ENCODE measurements at places on chromosomes 7 and 10.

DNA sequence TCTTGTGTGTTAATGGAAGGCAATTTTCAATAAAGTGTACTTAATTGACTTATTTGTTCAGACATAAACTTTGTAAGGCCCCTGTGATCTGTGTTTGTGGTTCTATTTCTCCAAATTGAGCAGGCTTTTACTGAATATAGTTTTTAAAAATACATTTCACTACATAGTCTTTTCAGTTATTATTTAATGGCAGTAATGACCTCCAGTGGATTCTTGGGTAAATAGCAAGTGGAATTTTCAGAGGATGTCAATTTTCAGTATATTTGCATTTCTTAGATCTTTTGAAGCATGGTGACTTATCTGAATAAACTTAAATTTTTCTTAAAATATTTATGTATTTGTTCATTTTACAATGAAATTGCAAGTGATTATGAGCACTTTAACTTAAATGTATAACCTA, 203.1 kb upstream of the PCLO start:
- DNase-seq, result no peak

DNA sequence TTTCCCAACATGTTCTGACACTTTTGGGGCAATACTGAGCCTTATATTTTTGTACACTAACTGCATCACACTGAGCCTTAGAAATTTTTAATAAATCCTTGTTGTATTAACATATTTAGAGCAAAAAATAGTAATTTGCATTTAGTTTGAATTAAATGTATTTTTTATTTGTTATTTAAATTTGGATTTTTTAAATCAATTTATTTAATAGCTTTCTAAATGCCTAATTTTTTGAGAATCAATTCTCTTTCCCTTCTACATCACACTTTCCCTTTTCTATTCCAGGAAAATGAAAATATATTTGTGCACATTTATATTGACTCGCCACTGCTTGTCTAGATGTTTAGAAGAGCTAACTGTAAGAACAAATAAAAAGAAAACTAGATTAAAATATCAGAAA, 414.6 kb upstream of the POM121L12 start:
- no peak for DNase-seq

GRCh38 chr10:98268694-98269431, 869 bp upstream of the LOXL4 start:
- DNase-seq, result no peak

DNA sequence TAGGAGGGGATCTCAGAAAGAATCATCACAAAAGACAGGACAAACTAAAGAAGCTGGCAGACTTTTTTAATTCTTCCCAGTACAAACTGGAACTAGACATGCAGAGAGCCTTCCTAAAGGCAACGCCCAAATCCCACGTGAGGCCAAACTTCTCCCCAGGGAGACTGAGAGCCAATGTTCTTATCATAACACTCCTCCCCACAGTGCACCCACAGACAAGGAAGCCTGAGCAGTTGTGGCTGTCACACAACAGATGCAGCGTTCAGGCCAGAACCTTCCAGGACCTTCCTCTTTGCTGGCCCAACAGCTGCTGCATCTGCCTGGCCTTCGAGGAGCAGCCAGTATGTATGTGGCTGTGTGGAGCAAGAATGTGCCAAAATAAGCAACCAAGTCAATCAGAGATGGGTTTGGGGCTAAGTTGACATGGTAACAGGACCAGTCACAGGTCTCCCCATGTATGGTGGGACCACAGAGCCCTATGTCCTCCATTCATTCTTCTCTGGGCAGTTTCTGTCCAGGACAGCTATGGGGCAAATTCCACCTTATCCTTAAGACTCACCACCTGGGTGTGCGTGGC, 34.9 kb downstream of the SRPK2 start:
- DNase-seq, result peak; percentile 81

DNA sequence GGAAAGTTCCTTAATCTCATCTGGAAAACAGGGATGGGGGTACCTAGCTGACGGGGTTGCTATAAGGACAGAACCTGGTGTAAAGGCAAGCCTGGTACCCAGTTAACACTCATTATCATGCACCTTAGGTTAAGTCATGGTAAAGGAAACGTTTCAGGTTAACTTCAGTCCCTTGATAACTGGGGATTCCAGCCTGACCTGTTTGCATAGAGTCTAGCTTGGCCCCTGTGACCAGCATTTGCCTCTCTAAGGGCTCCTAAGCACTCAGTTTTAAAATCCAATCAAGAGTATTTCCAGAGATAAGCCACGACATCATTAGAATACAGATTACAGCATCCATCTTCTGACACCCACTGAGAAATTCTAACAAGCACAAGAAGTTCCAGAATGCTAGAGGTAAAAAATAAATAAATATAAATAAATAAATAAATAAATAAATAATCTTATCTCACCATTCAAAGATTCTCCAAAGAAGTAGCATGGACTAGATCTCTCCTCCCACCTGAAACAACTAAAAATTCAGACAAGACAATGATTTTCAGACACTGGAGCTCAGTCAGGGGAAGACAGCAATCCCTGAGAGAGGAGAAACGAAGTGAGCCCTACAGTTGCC, 184.6 kb downstream of the KCNMA1 start:
- DNase-seq, result no peak

DNA sequence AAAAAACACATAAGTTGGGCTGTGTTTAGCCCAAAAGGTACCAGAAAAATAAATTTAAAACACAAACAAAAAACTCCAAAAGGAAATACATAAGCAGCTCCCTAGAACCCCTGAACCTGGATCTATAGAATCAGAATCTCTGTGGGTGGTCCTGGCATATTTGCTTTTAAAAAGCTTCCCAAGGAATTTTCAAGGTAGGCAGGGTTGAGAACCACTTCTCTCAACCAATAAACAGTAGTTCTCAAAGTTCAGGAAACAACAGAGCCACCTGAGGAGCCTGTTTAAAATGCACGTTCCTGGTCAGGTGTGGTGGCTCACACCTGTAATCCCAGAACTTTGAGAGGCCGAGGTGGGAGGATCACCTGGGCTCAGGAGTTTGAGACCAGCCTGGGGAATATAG, 12.5 kb downstream of the ATXN7L1 start:
- no peak for DNase-seq

GRCh38 chr7:55427800-55428199, 62.7 kb downstream of the LANCL2 start:
- DNase-seq, result no peak

DNA sequence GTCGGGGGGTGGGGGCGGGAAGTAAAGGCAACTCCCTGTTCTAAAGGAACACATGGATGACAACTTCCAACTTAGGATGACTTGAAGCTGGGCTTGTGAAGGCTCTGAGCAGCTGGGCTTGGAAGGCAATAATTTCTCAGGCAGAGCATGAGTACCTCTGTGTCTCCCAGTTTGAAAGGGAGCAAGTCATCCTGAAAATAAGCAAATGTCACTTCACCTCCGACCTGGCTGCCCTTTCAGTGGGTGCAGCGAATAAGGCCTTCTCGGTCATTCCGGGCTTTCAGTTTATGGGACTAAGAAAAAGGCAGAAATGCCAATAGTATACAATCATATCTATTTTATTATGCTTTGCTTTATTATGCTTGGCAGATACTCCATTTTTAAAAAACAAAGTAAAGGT, 15.3 kb upstream of the ADAMTS14 start:
- no peak for DNase-seq

- peak; percentile 7 for DNase-seq
Measured at GRCh38 chr7:64951250-64951848, 39.5 kb downstream of the ZNF117 start.

GRCh38 chr7:105337529-105337928, 51.2 kb downstream of the SRPK2 start:
- DNase-seq, result no peak

DNA sequence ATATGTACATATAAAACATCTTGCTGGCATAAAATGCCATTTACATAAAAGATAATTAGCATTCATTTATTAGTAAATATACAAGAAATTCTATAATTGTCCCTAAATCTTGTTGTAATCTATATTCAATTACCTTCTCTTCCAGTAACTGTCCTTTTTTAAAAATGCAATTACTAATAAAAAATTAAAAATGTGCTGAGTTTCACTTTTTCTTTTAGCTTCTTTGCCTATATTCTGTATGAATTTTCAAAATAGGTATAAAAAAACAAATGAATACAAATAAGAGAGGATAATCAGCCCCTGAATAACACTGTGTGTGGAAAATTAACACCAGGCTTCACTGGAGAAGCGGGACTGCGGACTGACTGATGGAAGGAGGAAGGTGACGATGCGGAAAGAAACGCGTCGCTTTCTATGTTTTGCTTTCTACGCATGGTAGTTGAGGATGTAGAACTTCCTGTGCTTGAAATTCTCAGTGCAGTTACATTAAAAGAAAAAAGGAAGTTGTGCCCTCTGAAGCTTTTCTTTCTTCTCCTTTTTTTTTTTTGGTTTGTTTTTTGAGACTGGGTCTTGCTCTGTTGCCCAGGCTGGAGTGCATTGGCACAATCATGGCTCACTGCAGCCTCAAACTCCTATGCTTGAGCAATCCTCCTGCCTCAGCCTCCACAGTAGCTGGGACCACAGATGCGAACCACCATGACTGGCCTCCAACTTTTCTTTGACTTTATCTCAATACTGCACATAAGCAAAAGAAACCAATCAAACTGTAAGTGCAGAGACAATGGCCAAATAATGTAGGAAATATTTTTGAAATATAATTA, 7.4 kb upstream of the ZMYND11 start:
- peak; percentile 41 for DNase-seq

DNA sequence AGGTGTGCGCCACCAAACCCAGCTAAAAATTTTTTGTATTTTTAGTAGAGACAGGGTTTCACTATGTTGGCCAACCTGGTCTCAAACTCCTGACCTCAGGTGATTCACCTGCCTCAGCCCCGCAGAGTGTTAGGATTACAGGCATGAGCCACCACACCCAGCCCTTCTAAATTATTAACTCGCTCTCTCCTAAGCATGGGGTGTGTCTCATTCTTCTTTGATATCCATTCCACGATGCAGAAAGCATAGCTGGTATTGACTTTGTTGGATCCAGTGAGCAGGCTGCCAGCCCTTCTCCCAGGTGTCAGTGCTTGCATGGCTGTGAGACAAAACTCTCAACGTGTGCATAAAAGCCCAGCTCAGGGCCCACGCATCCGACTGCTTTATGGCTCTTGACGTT, 254.1 kb upstream of the PFKP start:
- no peak for DNase-seq

DNA sequence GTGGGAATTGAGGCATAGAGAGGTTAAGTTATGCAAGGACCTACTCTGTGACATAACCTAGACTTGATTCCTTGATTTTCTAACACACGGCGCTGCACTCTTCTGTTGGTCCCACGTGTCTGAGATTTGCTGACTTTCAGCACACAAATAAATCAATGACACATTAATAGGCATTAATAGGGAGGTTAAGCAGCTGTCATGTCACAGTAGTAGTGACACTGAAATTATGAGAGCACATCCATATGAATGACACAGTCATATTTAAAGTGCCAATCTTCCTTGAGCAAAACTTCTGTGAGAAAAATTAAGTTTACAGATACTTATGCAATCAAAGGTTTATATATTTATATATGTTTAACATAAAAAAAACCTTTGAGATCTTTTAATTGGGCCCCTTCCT, 805.4 kb upstream of the SORCS1 start:
- DNase-seq, result no peak

DNA sequence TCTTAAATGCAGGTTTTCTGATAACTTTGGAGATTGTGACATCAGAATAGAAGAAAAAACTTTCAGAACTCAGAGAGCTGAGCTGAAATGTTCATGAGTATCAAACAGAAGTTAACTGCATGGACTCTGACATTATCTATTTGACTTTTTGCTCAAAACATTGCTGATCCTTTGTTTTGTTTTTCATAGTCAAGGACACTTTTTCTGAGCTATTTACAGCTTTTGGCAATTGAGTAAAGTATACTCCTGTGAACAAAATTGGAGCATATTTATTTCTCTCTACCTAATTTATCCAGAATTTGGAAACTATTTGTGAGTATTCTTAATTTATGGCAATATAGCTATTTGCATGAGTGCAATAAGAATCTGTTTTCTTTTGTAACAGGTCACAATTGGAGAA, 11.1 kb downstream of the KCP start:
- DNase-seq, result no peak

DNA sequence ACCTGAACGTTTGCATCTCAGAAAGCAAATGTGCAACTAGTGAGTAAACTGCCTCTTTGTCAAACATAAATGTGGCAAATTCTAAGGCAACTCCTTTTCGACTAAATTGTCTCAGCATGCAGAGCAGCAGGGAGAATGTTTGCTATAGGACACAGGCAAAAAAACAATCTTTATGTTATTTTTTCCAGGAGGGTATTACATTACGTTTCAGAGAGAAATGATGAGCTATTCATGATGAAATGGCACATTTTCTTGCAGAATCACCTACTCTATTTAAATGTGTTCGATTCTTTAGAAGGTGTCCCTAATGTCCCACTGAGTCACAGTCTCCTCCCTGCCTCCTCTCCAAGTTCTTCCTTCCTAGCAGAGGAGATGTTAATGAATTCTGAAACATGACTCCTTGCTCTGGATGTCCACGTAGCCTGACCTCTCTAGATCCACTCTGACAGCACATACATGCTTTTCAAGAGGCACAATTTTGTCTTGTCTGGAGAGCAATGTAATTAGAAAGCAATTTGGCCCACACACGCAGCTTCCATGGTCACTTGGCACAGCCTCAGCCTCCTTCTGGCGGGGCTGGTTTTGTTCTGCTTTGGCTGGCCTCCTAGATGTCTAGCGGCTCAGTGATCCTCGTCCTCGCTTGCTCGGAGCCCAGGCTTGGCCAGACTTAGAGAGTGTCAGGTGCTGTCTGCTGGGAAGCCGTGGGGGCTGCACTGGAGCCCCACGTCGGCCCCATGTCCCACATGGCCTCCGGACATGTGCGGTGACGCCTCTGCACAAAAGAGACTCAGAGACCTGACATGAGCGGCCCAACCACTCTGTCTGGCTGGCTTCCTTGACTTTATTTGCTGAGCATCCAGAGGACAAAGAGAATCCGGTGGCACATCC, 125.7 kb upstream of the ZNF438 start:
- no peak for DNase-seq

GRCh38 chr7:123796568-123796967, 47.8 kb upstream of the WASL start:
- no peak for DNase-seq

Data from HL-60 (cell line).